ENCODE measurements at places on chromosomes 2 and 18.

- DNase-seq: no peak
Measured at GRCh38 chr2:70982971-70983370, 4.5 kb downstream of the ANKRD53 start.

DNA sequence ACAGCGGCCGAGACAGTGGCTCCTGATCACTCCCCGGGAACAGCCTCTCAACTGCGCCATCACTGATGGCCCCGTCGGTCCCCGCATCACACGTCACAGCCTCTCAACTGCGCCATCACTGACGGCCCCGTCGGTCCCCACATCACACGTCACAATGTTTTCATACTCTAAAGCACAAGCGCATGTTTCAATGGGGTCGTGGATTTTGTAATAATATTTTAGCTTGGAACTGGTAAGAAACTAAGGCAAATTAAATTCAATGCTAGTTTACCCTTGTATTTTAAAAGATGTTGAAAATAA is 44.2 kb upstream of the CTDP1 start:
- no peak for DNase-seq

- DNase-seq: no peak
Measured at GRCh38 chr2:200095436-200095835, 140.1 kb downstream of the MAIP1 start.

DNA sequence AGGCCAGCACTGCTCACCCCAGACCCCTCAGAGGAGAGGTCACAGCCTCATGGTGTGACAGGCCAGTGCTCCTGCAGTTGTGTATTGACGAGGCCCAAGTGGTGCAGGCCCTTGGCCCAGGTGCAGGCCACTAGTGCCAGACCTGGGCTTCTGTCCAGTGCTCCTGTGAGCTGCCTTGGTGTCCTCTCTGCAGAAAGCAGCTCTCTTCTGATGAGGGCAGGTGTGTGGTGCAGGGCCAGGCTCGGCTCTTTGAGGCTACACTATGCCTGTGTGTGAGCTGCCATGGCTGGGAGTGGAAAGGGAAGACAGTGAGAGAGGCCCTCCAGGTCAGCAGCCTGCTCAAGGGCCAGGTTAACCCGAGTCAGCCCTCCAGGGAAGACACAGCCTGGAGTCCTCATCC is 17.1 kb downstream of the EHD3 start:
- no peak for DNase-seq

DNA sequence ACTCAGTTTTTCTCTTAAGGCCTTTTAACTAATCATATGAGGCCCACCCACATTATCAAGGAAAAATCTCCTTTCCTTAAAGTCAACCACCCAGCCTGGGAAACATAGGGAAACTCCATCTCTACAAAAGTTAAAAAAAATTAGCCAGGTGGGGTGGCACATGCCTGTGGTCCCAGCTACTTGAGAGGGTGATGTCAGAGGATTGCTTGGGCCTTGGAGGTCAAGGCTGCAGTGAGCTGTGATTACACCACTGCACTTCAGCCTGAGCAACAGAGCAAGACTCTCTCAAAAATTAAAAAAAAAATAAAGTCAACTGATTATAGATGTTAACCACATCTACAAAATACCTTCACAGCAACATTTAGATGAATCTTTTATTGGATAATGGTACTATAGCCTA is 5.8 kb downstream of the DPYSL5 start:
- no peak for DNase-seq

- no peak for DNase-seq
Measured at GRCh38 chr18:446941-447560, 53.5 kb downstream of the COLEC12 start.

GRCh38 chr2:85584354-85584856 is at the start of gene VAMP5:
Gene VAMP5, plus strand, starts transcription at chr2:85584431. Its CDS starts 60 bp downstream, at chr2:85584491.
- no peak for DNase-seq

- no peak for DNase-seq
Measured at GRCh38 chr2:48749291-48750127, 6.0 kb downstream of the LHCGR start.

GRCh38 chr2:172783165-172783898 is 47.7 kb downstream of the RAPGEF4 start:
- DNase-seq: no peak

DNA sequence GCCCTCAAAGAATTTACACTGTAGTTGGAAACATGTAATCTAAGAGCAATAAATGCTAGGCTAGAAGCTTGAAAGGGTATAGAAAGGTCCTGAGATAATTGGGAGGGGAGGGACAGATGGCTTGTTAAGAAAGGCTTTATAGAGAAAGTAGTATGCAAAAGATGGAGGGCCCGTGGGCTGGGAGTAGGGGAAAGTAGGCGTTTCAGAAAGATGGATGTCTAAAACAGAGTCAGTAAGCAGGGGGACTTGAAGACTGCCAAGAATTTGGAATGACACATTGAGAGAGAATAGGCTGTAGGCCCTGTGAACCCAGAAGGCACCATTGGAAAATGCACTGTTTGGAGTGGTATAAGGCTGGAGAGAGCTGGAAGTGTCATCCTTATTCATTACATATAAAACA is 822 bp downstream of the PSMG2 start:
- no peak for DNase-seq

DNA sequence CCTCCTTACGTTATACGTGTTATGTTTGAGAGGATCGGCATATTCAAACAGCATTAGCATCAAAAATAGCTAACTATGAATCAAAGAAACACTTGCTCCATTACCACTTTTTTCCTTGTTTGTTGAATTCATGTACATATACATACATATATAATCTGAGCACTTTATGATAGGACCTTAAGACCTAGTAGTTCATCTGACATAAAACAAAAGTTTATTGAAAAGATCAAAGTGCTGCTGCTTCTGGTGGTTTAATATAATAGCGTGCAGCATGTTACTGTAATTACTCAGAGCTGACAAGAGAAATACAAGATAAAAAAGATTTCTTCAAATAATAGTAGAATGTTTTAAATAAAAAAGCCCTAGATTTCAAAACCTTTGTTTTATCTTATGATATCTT is 1850.9 kb upstream of the LRRTM1 start:
- no peak for DNase-seq

DNA sequence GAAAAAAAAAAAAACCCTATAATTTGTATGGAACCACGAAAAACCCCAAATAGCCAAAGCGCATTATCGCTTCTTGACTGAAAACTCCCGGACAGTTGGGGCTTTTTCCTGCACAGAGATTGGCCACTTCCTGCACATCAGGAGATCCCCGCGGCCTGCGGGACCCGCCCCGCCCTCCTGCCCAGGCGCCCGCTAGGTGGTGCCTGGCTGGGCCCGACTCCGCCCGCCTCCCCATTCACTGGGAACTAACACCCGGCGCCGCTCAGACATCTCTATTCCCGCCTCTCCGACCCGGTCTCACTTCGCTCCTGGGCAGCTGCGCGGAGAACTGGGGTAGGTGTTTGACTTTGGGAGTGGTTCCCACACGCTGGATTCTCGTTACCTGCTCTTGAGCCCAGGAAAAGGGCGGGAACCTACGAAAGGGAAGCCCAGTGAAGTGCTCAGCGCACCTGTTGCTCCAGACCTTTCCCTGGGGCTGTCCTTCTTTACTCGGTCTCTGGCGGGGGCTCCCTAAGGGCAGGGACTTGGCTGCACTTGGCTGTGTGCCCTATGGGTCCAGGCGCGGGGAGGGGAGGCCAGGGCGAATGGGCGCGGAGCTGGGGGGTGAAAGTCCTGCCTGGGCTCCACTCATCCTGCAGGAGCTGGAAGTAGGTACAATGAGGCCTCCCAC is at the start of gene HMSD:
HMSD (plus strand) TSS at position 234 of the 670 bp plus-strand sequence. CDS start 4,155 bp downstream, outside the sequence.
- DNase-seq: no peak

DNA sequence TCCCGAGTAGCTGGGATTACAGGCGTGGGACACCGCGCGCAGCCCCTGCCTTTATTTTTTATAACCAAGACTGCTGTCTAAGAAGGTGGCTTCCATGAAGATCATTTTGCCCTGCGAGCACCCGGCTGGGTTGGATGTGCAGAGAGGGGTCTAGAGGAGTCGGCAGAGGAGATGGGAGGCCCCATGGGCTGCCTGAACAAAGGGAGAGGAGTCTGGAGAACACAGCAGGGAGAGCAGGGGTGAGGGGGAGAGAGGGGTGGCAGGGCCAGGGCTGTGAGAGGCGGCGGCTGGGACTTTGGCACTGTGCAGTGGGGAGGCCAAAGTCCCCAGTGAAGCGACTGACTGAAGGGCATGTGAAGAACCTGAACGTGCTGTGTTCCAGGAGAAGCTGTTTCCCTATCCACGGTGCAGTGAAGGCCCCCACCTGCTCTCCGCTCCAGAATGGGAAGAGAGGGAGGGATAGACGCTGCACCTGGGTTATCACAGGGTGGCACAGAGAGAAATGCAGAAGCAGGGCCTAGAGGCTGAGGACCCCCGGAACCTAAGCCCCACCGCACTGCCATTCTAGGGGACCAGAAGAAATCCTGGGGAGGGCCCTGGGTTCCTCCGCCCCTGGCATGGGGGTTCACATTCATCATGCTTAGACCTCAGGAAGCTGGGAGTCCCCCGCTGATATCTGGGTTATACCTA is 24.8 kb upstream of the FOSL2 start:
- DNase-seq: no peak

DNA sequence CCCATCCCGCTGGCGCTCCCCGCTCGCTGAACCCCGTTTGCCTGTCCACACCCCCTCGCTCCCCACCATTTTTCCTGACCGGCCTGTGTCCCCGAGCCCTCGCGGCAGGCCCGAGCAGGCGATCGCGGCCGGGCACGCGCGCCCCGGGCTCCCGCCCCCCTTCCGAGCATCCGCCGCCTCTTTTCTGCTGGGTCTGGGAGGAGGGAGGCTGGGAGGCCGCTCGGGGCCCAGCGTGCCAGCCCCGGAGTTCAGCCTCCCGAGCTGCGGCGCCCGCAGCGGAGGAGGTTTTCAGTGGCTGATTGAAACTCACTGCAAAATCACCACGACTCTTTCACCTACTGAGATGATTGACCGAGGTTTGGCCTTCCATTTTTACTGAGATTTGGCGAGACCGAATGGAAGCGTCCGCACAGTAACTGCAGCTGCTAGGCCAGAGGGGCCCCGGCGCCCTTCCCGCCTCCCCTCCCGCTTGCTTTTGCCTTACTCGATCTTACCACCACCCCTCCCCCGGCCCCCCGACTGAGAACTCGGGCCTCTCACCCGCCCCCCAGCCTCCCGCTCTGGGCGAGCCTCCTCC is 4.8 kb downstream of the SOX11 start:
- no peak for DNase-seq

- no peak for DNase-seq
Measured at GRCh38 chr2:46806526-46806925, 109.1 kb downstream of the MCFD2 start.

DNA sequence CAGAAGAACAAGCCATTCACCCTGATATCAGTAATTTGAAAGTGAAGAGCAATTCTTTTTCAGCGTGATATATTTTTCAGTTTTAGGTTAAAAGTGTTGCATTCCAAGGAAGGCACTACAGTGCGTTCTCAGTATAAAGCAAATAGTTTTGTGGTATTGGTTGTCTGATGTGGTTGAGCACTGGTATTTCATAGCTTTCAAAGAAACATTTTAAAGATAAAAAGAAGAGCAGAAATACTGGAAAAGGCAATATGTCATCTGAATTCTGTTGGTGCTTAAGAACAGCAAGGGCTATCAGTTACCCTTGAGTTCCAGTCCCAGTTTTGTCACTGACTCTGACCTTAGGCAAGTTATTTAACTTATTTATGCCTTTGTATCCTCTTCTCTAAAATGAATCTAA is 191.6 kb downstream of the BABAM2 start:
- DNase-seq: no peak

DNA sequence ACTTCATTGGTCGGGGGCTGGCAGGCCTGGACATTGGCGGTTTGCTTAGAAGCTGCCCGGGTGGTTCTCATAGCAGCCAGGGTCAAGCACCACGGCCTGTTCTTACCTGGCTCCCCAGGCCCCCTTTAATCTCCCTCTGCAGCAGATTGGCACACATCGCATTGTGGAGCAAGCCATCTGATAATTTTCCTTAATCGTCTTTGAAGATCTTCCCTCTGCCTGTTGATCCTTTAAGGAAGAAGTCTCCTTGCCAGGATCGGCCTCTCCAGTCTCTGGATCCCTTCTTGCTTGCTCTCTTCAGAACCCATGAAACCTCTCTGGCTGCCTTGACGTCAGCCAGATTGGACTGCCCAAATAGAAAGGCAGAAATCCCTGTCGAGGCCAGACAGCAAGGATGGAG is 75.8 kb downstream of the NEDD4L start:
- DNase-seq: no peak

DNA sequence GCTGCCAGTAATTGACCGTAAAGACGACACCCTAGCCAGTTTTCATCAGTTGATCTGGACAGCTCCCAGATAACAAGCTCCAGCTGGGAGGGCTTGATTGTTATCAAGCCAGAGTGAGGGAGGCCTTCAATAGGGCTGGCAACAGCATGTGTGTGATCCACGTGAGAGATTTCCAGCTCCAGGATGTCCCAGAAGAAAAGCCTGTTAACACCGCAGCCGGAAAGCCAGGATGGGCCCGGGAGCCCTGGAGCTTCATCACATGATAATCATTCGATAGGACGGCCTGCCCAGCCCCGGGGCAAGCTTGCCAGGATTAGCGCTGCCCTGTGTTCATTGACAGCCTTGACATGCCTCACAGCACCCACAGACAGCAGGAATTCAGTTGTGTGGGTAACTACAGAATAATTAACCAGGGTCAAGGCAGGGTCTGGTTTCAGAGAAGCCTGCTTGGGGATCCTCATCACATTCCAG is 182.5 kb downstream of the C1D start:
- no peak for DNase-seq

GRCh38 chr2:233350708-233351107 is 3.6 kb upstream of the DGKD start:
- no peak for DNase-seq

DNA sequence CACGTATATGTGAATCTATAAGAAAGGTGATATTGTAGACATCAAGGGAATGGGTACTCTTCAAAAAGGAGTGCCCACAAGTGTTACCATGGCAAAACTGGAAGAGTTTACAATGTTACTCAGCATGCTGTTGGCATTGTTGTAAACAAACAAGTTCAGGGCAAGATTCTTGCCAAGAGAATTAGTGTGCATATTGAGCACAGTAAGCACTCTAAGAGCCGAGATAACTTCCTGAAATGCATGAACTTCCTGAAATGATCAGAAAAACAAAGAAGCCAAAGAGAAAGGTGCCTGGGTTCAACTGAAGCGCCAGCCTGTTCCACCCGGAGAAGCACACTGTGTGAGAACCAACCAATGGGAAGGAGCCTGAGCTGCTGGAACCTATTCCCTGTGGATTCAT is 101.0 kb downstream of the HS6ST1 start:
- no peak for DNase-seq

DNA sequence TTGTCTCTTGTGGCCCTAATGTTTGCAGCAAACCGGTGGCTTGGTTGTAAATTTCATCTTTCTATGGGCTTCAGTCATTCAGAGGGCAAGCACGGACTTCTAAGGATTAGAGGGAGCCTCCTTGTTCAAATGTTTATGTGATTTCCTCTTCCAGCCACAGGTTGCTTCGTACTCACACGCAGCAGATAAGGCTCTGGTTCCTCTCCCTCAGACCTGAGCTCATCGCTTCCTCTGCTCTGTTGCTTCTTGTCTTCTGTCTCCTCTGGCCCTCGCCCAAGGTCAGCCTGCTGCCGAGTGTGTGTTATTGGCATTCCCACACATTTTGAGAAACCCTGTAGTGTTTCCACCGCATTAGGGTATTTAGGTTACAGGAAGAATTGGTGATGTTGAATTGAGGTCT is 44.0 kb downstream of the MYL12B start:
- DNase-seq: no peak

- DNase-seq: no peak
Measured at GRCh38 chr18:37537868-37538525, 27.6 kb downstream of the CELF4 start.

GRCh38 chr2:146579147-146579930 is 1265.5 kb upstream of the ACVR2A start:
- no peak for DNase-seq
